SK-N-SH (cell line): ENCODE measurements at places on chromosomes 11 and 22. TPM values are rescaled to one million over a fixed set of nuclear protein-coding genes. Genes with fewer than 3 reads are reported as not detected.

Gene OR4A16
- polyA plus RNA-seq = not detected in 2 replicates

Gene LRFN4
- polyA plus RNA-seq = 15.9 and 25.4 TPM in 2 replicates

- no peak for DNase-seq
Observed at GRCh38 chr22:37971475-37972434, 12.6 kb downstream of the SOX10 start.

DNA sequence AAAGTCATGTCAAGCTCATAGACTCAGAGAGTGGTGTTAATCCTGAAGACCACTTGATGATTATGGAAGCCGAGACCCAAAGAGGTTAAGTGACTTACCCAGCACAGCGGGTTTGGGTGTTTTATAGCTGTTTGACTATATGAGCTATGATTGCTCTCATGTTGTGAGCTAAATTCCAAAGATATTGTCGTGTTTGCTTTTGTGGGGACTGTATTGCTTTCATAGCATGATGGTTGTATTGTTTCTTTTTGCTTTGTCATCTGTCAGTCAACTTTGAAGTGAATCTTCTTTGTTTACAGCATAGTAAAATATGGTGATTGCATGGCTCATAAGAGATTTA lies 23.7 kb downstream of the NF2 start:
- DNase-seq = no peak

DNA sequence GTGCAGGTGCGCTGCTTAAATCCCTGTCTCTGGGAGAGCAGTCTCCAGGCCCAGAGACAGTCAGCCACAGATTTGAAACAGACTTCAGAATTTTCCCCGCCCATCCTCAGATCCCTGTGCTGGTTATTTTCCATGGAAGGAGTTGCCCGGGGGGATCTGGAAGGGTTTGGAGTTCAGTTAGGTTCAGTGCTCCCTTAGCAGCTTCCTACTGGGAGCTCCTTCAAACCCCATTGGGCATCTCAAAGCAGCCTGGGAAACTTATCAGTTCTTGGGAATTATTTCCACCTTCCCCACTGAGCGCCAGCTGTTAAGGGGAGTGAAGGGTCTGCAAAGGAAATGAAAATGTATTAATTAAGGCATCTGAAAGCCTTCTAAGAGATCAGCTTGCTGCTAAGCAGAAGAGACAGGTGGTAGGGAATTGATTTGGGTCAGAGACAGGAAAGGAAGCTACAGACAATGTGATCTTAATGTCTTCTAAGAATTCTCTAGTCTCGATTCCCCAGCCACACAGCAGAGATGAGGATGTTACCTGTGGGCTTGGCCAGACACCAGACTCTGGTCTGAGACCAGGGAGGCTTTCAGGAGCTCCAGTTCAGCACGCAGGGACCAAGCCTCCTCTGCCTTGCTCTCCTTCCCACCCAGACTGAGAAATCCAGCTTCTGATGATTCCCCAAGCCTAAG lies 106.2 kb upstream of the TBCEL start:
- DNase-seq = no peak

- DNase-seq = no peak
Observed at GRCh38 chr11:32105871-32106560, 15.1 kb downstream of the RCN1 start.

DNA sequence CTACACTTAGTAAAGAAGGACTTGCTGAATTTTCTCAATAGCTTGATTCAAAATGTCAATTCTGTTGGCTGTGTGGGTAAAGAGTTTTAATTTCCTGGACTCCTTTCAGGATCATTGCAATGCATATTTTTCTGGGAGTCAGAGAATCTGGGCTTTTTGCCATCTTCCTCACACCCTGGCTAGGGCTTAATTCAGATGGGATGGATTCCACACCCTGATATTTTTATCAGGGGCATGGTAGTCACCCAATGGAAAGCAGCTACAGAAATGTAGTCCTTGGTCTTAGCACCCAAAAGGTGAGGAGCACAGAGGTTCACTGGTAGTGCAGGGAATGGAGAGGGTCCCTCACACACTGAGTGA lies 79.3 kb downstream of the SGSM3 start:
- no peak for DNase-seq

Gene RTN4R
- polyA plus RNA-seq = 0.23 and 0.39 TPM in 2 replicates

Gene APLP2
- polyA plus RNA-seq = 408 and 424 TPM in 2 replicates

DNA sequence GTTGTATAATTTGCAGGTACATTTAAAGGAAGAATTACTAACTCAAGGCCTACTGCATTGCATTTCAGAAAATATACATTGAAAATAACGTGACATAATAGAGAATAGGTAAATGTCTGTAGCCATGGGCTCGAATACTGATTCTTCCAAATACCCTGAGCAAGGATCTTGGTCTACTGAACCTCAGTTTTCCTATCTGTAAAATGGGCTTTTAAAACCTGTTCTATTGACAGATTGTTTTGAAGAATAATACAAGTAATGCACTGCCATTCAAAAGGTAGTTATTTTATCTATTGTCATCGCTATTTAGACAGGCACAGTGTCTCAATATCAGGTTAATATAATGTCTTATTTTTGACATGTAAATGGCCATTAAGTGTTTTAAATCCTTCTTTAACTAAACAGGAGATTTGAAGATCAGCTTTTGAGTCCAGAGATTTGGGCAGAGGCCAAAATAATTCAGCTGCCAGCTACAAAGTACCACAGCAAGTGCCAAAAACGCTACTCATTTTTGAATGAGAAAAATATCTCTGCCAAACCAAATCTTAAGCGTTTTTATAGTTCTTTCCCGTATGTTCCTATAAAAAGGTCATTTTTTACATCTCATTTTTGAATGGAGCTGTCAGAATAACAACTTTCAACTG lies 56.7 kb downstream of the CTSC start:
- DNase-seq = no peak

Gene LYVE1
- polyA plus RNA-seq = not detected in 2 replicates

DNA sequence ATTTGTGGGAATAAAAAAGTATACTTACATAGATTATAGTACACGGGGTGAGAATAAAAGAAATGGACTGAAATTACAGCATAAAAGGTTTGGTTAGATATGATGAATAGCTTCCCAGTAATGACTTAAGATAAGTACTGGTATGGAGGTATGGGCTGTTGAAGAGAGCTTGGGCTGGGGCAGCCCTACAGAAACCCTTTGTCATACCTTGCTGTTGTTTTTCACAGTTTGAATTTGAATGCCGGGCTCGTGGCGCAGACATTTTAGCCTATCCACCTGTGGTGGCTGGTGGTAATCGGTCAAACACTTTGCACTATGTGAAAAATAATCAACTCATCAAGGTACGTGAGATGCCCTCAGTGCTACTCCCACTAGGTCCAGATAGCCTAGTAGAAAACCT lies 42.3 kb upstream of the RBX1 start:
- no peak for DNase-seq

DNA sequence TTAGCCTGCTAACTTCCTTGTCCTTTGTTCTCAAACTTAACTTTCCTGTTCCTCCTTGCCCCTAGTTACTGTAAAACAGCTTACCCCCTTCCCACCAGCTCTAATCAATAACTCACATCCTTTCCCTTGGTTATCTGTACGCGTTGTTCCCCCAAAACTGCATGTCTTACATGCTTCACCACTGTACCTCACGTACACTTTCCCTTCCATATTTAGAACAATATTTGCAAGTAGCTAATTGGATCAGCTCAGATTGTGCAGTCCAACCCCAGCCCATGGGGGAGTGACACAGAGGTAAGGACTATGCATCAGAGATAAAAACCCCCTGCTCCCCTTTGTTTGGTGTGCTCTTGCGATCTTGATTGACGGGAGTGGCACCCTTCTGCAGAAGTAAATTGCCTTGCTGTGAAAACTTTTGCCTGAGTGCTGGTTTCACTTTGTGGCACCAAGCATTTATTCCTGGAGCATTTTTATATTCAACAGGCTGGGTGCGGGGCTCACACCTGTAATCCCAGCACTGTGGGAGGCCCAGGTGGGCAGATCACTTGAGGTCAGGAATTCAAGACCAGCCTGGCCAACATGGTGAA lies 30.9 kb downstream of the MIF start:
- no peak for DNase-seq

Gene C11orf97
- polyA plus RNA-seq = not detected in 2 replicates

- no peak for DNase-seq
Observed at GRCh38 chr11:116148056-116148455, 624.7 kb downstream of the BUD13 start.

- no peak for DNase-seq
Observed at GRCh38 chr11:965206-965775, 39.6 kb downstream of the AP2A2 start.

Gene CHRM1
- not detected in 2 replicates for polyA plus RNA-seq

Gene SHANK3
- 0.88 and 1.5 TPM in 2 replicates for polyA plus RNA-seq

DNA sequence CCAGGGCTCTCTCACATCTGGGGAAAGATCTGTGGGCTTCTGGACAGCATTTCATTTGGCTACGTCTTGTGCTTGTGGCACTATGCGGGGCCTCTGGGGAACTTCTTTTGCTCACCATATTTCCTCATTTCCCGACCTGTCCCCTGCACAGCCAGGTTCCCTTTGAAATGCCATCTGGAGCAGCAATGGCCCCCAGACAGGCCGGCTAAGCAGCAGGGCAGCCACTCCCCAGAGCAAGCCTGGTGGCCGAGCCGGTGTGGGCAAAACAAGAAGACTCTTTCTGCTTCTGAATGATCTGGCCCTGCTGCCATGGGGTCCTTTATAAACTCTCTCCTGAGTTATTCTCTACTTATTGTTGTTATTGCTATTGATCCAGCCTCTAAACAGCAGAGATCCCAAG lies 190.7 kb upstream of the NECTIN1 start:
- no peak for DNase-seq

GRCh38 chr11:22670830-22671229 lies 4.4 kb downstream of the GAS2 start:
- no peak for DNase-seq
